ENCODE measurements at places on chromosomes 4 and X.
A peak's percentile ranks its signal among the peaks of the same experiment; 100 is the strongest.

DNA sequence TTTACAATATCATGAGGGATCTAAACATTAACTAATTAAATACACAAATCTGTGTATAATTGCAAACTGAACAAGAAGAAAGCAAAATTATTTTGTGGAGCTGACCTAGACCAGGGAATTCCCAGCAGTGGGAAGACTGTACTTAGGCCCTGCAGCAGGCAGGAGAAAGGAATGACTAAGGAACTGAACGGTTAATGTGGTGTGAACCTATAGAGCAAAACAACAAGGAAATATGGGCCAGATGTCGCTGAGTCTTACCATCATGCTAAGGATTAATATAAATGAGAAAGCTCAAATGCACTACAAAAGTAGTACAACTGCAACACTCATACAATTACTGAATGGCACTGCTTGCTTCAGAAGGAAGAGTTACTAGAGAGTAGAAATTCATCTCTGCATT is 120.3 kb upstream of the ATXN3L start:
- DNase-seq = no peak

- DNase-seq = no peak
Measured at GRCh38 chr4:53015681-53016080, 153.6 kb downstream of the RASL11B start.

- no peak for DNase-seq
Measured at GRCh38 chr4:1406981-1407656, 877 bp upstream of the NKX1-1 start.

- peak; percentile 44 for DNase-seq
Measured at GRCh38 chr4:25180524-25181131, 20.4 kb upstream of the SEPSECS start.

- no peak for DNase-seq
Measured at GRCh38 chr4:19095491-19096046, 1074.0 kb upstream of the LCORL start.

DNA sequence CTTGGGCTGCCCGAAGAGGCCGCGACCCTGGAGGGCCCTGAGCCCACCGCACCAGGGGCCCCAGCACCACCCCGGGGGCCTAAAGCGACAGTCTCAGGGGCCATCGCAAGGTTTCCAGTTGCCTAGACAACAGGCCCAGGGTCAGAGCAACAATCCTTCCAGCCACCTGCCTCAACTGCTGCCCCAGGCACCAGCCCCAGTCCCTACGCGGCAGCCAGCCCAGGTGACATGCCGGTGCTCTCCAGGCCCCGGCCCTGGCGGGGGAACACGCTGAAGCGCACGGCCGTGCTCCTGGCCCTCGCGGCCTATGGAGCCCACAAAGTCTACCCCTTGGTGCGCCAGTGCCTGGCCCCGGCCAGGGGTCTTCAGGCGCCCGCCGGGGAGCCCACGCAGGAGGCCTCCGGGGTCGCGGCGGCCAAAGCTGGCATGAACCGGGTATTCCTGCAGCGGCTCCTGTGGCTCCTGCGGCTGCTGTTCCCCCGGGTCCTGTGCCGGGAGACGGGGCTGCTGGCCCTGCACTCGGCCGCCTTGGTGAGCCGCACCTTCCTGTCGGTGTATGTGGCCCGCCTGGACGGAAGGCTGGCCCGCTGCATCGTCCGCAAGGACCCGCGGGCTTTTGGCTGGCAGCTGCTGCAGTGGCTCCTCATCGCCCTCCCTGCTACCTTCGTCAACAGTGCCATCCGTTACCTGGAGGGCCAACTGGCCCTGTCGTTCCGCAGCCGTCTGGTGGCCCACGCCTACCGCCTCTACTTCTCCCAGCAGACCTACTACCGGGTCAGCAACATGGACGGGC is 579 bp downstream of the ABCD1 start:
- DNase-seq = no peak

GRCh38 chr4:151719956-151720334 is 40.9 kb downstream of the GATB start:
- no peak for DNase-seq

DNA sequence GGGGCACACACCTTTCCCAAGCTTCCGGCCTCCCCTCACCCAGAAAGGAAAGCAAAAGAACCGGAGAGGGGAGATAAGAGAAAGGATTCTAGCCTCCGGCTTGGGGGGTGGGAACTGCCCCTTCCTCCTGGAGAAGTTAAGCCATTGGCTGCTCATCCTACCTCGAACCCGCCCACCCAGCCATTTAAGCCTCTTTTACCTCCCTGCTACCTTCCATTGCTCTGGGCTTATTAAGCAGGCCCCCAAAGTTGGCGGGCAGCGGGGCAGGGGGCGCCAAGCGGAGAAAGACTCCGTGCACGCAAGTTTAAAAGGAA is 2.3 kb downstream of the MAML3 start:
- no peak for DNase-seq

Measured in inflammatory macrophage treated with lipopolysaccharide for 1 hour (primary cell).